ENCODE measurements at places on chromosomes 3 and 15.

DNA sequence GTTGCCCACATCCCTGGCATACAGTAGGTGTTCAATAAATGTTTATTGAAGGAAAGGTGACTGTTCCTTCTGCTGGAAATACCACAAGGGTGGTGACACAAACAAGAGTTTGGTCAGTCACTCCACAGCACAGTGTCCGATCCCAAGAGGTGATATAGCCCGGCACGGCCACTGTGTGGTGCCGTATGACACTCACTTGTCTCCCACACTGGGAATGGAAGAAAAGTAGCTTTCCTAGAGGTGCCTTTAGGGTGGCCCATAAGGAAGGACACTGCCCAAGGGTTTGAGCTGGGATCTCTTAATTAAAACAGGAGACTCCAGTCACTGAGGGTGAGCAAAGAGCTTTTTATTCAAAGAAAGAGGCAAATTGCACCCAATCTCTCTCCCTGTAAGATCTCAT, 40.5 kb downstream of the TGM4 start:
- DNase-seq = peak; percentile 42

GRCh38 chr15:45331972-45332371, 46.4 kb downstream of the GATM start:
- DNase-seq = no peak

GRCh38 chr3:46429671-46430070, 22.6 kb downstream of the CCRL2 start:
- no peak for DNase-seq

- no peak for DNase-seq
Observed at GRCh38 chr3:111846717-111847116, 12.3 kb upstream of the PHLDB2 start.

GRCh38 chr3:134375582-134376384, 1.5 kb upstream of the AMOTL2 start:
- DNase-seq = no peak

DNA sequence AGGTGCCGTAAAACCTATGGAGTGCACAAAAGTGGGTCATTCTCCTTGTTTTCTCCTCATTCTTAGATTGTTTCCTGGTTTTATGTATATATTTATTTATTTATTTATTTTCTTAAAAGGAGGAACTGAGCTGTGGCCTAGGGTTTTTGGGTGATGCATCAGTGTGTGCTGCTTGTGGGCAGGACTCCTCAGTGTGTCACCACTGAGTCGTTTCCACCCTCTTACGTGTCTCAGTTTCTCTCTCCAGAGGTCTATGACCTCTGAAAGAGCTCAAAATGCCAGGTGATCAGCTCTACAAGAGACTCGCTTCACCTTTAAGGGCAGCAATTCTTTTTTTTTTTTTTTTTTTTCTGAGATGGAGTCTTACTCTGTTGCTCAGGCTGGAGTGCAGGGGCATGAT, 72.9 kb downstream of the CD200 start:
- DNase-seq = no peak

GRCh38 chr3:189338366-189338765, 166.6 kb downstream of the TPRG1 start:
- DNase-seq = no peak

GRCh38 chr3:51679777-51680176, 8.7 kb downstream of the TEX264 start:
- no peak for DNase-seq

GRCh38 chr15:82832601-82833361, 23.4 kb downstream of the WHAMM start:
- DNase-seq = peak; percentile 81

- no peak for DNase-seq
Observed at GRCh38 chr3:55329849-55330248, 157.3 kb downstream of the WNT5A start.

All from COLO829 (cell line).